NCI-H2171 (cell line): ENCODE measurements at places on chromosomes 3 and 15.

DNA sequence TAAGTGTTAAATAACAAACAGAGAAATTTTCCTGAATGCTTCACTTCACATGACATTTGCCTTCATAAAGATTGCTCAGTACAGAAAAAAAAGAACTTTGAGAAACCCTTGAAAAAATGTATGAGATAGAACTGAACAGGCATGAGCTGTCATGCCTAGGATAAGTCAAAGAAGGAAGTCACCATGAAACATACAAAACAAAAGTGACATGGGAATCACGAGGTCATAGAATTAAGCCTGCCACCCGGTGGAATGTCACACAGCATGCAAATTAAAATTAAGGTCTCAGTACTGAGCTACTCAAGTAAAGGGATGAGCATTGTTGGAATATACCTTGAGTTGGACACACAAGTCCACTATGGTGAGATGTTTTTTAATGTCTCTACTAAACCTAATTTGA lies 652.5 kb upstream of the NECTIN3 start:
- no peak for DNase-seq

DNA sequence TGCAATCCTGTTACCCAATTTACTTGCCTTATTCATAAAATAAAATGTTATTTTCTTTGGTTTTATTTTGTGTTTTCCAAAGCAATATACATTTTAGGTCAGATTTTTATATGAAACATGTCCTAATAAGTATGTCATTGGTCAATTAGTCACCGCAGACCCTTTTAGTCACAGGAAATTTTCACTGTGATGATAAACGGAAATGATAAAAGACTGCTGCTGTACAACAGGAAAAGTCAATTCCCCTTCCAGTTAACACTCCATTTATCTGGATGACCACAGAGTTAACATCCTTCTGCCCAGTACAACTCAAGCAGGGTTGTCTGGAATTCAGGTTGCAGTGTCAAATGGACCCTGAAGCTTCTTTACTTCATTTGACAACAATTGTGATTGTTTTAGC lies 175.2 kb downstream of the LSAMP start:
- DNase-seq, result no peak

DNA sequence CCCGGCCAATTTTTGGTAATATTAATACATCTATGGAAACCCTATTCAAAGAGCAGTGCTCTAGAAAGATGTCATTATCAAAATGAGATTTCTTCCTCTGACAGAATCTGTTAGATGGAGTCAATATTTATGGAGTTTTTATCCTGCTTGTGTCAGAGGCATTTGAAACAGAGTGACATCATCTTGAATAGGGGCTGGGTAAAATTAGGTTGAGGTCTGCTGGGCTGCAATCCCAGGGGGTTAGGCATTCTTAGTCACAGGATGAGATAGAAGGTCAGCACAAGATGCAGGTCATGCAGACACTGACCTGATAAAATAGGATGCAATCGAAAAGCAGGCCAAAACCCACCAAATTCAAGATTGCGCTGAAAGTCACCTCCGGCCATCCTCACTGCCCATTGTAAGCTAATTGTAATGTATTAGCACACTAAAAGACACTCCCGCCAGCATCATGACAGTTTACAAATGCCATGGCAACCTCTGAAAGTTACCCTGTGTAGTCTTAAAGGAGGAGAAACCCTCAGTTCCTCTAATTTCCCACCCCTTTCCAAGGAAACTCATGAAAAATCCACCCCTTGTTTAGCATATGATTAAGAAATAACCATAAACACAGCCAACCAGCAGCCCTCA lies 27.3 kb upstream of the CCDC50 start:
- no peak for DNase-seq

DNA sequence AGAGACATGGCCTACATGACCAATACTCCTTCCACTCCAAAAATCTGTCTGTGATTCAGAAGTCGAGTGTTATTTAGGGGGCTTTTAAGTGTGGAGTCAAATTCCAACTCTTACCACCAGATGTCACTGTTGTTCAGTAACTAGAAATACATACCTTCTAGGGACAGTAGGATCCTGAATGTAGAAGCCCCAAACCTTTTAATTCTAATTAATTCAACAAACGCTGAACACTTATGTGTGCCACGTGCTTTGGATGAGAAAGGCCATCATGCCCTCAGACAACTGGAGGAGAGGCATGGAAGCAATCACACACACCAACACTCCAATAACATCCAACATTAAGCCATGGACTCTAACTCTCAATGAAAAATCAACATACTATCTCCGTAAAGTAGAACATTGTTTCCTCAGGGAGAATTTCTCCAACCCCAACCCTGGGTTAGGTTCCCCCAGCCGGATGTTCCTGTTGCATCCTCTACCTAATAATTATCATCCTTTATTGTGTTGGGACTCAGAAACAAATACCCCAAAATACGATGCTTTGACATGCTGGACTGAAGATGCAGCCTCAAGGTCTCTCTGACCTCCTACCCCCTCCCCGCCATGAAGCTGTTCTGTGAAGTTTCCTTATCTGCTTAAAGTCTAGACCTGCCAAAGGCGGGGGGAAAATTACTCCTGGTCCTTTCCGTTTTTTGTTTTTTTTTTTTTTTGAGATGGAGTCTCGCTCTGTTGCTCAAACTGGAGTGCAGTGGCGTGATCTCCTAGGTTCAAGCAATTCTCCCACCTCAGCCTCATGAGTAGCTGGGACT lies 8.0 kb upstream of the CCDC13 start:
- peak; percentile 5 for DNase-seq

- peak; percentile 41 for DNase-seq
These were observed 56.0 kb downstream of the SLC25A26 start for GRCh38 chr3:66276705-66277274.

- DNase-seq, result no peak
These were observed 38.1 kb upstream of the IGDCC4 start for GRCh38 chr15:65460741-65461347.

- DNase-seq, result no peak
These were observed 29.3 kb upstream of the POLR2M start for GRCh38 chr15:57677204-57677603.
